ENCODE measurements at places on chromosomes 1 and 21.

DNA sequence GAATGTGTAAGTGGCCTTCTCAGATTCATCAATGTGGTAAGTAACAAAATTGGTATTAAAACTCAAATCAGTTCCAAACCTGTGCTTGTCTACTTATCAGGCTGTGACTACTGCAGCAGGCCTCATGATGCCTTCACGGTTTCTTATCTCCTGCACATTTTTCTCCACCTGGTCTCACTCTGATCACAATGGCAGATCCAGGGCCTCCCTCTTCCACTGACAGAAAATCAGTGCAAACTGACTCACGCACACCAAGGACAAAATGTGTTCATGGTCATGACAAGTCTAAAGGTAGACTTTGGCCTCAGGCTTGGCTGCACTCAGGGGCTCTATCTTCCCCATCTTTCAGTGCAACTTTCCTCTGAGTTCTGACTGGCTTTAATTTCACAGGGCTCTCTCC is 56.7 kb upstream of the ATP1A1 start:
- DNase-seq = no peak

DNA sequence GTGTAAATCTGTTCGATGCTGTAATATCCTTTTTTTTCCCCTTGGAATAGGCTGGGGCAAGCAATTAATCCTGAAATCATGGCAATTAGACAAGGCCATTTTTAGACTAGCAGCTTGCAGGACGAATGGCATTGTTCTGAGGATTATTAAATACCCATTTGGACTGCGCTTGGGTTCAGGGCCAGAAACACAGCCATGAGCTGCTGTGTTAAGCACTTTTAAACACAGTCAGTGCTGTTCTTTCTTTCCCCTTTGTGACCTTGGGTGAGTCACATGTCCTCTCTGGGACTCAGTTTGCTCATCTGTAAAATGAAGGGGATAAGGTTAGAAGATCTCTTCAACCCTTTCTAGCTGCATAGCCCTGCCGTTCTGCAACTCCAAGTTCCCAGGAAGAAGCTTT is 58.6 kb upstream of the C8B start:
- no peak for DNase-seq

GRCh38 chr1:11664336-11665065 is 501 bp downstream of the FBXO6 start:
- DNase-seq = peak; percentile 18

DNA sequence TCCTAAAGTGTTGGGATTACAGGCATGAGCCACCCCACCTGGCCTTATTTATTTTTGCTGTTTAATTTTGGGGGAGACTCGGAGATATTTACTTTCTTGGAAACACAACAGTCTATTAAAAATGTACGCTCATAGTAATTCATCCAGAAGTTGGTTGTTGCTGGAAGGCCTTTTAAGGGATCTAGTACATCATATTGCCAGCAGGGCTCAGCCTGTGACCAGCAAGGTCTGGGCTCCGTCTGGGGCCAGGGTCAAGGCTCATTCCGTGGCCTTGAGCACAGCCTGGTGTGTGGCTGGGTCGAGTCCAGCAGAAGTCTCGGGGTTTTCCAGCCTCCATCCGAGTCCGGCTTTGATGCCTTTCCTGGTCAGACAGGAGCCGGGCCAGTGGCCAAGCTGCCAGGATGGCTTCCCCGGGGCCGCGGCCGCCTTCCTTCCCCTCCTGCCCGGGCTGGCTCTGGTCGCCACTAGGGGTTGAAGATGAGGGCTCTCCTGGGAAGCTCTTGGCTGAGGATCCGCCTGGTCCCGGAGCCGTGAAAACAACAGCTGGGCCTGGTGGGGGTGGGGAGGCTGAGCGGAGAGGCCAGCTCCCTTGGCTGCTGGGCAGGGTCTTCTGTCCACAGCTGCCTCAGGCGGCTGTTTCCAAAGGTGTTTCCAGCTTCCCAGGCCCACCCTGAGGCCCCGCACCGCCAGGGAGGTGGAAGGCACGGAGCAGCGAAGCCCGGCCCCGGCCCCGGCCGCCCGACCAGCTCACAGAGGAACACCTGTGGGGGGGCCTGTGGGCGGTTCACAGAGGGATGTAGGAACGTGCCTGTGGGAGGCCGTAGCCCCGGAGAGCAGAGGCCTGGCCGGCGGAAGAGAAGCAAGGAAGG is 5.1 kb upstream of the VWA1 start:
- DNase-seq = peak; percentile 67

GRCh38 chr21:41766883-41767605 is at the start of gene RIPK4:
Gene RIPK4, minus strand, starts transcription at chr21:41767052. Its CDS starts 11 bp downstream, at chr21:41767041.
- no peak for DNase-seq

DNA sequence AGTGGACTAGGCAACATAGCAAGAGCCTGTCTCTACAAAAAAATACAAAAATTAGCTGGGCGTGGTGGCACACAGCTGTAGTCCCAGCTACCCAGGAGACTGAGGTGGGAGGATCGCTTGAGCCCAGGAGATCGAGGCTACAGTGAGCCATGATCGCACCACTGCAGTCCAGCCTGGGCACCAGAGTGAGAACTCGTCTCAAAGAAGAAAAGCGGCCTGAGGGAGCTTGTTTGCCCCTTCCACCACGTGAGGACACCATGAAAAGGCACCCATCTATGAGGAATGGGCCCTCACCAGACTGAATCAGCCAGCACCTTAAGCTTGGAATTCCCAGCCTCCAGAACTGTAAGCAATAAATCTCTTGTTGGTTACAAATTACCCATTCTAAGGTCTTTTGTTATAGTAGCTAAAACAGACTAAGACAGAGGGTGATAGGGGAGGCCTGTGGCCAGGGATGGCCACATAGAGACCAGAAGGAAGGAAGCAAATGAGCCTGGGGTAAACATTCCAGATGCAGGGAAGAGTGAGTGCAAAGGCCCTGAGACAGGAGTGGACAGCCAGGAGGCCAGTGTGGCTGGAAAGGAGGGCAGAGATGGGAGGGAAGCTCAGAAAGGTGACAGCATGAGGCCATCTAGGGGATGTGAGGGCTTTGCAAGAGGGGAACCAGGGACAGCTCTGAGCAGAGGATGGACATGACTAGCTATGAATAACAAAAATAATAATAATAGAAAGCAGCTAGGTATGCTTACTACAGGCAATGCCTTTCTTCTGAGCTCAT is 120.1 kb downstream of the MATN1 start:
- DNase-seq = no peak

- DNase-seq = no peak
These were observed 41.7 kb upstream of the PTCH2 start for GRCh38 chr1:44884746-44885145.

GRCh38 chr1:94934551-94934950 is 7.6 kb upstream of the CNN3 start:
- no peak for DNase-seq

DNA sequence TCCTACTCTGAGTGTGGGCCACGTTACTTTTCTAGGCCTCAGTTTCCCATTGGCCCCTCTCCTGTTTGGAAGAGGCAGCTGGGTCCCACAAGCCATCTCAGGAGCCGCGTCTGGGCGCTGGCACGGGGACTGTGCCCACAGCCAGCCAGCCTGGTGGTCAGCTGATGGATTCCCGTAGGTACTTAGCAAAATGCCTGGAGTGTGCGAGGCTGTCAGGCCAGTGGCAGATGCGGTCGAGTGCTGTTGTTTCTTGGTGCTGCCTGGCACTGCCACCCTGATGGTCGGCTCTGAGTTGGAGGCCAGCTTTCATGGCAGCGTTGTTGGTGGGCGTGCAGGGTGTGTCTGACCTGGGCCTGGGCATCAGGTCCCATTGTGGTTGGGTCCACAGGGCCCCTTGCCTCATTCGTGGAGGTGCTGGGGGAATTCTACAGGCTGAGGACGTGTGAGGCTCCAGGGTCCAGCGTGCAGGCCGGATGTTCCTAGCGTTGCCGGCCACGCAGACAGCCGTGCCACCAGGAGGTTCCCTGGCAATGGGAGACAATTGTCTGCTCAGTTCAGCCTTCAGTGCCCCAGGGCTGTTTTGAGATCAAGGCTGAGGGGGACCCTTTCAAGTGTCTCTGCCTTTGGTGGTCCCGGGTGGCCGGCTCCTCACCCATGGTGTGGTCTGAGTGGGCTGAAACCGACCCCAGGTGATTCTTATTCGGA is 20.9 kb downstream of the SKI start:
- DNase-seq = peak; percentile 37

GRCh38 chr1:198304431-198304830 is 147.6 kb downstream of the NEK7 start:
- DNase-seq = no peak

- DNase-seq = no peak
These were observed 2.7 kb downstream of the USP25 start for GRCh38 chr21:15732290-15732995.

GRCh38 chr1:117646956-117647355 is 41.1 kb downstream of the TENT5C start:
- no peak for DNase-seq

GRCh38 chr21:34881421-34881820 is 167.7 kb downstream of the RUNX1 start:
- no peak for DNase-seq

DNA sequence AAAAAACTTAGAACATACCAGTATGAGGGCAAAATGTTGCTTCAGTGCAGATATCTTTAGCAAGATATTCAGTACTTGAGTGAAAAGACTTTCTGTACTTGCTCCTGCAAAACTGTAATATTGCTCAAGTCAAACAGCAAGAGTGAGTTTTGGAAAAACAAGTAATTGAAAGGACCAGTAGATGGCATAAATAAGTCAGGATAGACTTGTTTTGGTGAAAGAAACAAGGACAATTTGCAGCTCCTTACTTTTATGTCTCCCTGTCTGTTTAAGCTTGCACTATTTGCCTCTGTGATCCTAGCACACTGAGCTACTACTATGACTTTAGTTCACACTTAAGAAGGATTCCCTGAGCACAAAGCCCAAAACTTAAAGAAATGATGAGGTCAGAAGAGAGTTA is 39.1 kb downstream of the IFI44 start:
- DNase-seq = no peak

DNA sequence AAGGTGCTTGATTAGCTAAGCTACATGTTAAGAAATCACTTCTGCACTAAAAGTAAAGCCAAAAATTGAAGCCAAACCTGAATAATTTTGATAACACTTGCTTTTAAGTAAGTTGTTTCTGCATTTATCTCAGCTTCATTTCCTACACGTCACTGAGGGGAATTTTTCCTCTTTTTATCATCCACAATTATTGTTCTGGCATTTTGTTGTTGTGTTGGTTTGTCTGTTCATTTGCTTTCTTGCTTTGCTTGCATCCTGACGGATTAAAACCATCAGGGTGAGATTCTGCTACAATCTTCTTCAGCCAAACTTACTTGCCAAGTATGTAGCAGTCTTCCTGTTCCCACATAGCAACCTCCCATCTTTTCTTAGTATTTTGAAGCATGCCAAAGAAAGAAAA is 18.0 kb upstream of the EEIG2 start:
- DNase-seq = no peak

- DNase-seq = no peak
These were observed 86.7 kb downstream of the PEX14 start for GRCh38 chr1:10561497-10561896.

DNA sequence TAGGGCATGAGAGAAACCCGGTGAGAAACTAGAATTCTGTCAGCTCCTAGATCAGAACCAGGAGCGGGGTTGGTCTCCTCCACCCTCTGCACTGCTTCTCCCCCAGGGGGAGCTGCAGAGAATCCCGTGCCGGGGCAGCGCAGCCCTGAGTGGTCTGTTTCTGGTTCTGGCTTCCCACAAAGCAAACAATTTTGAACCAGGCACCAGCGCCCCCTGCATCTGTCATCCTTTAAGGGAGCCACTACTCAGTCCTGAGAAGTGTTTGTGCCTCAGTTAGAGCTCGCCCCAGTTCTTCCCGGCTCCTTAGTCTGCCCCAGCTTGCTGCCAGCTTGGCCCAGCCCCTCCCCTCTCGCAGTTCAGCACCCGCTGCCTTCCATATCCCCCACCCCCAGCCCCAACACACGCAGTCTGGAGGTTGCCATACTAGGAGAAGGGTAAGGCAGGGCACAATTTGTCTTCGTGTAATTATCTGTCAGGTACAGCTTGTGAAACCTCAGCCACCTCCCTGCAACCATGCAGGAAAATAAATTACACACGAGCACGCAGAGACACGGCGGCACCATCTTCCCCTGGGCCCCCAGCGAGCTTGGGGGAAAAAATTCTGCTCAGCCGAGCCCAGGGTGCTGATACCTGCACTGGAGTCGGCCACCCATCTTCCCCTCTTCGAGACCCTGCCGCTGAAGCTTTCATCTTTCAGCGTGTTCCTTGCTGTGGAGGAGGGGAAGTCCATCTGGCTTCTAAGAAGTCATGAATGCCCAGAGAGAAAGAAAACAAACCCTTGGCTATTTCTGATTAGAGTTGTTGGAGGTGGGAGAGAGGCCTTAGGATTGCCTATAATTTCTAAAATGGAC is 62.6 kb upstream of the CD1D start:
- DNase-seq = no peak

DNA sequence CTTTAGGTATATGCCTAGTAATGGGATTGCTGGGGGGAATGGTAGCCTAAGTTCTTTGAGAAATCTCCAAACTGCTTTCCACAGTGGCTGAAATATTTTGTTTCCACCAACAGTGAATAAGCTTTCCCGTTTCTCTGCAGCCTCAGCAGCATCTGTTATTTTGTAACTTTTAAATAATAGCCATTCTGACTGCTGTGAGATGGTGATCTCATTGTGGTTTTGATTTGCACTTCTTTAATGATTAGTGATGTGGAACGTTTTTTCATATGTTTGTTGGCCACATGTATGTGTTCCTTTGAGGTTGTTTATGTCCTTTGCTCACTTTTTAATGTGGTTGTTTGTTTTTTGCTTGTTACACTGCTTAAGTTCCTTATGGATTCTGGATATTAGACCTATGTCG is 237.4 kb downstream of the CENPF start:
- DNase-seq = no peak

DNA sequence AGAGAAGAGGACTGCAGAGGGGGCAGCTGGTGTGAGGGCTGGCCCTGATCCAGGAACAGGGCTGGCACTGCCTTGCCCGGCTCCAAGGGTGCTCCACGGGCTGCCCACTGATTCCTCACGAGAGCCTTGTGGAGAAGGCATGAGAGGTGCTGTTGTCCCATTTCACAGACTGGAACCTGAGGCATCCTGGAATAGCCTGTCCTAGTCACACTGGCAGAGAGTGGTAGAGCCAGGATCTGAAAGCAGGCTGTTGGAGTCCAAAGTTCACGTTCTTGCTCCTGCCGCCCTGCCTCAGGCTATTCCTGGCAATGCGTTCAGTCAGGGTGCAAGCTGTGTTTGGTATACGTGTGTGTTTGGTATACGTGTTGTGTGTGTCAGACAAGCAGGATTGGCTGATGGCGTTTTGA is 1.8 kb downstream of the RER1 start:
- DNase-seq = no peak

DNA sequence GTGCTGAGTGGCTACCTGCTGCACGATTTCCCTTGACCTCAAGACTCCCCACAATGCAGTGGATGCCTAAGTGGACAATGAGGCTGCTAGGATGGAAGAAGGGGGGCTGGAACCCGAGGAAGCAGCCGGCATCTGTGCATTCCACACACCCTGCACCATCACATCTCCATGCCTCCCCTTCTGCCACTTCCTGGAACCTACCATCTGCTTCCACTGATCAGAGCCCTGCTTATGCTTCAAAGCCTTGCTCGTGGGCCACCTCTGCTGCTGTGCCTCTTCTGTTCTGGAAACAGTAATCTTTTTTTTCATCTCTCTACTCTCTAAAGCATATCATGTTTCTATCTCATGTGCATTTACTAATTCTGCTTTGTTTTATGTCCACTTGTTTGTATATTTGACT is 66.2 kb upstream of the WDR26 start:
- no peak for DNase-seq

GRCh38 chr1:212213784-212214183 is 71.4 kb upstream of the PPP2R5A start:
- DNase-seq = no peak

GRCh38 chr1:243438146-243438545 is 182.3 kb downstream of the SDCCAG8 start:
- DNase-seq = no peak

- no peak for DNase-seq
These were observed 40.7 kb downstream of the VTCN1 start for GRCh38 chr1:117169871-117170596.

All from anterior cingulate cortex (tissue), 58 donors.